ENCODE measurements at places on chromosomes 5 and 9. TPM values are rescaled to one million over a fixed set of nuclear protein-coding genes. Genes with fewer than 3 reads are reported as not detected.

PCDHB10 gene
- 1.7 TPM for total RNA-seq

BARHL1 gene
- not detected for total RNA-seq

SOHLH1 gene
- total RNA-seq = not detected

PCDHGC3 gene
- 29.4 TPM for total RNA-seq

SLC36A1 gene
- total RNA-seq = 13.7 TPM

C7 gene
- total RNA-seq = 1.4 TPM

NMUR2 gene
- 0.16 TPM for total RNA-seq

SLC36A2 gene
- total RNA-seq = not detected

EQTN gene
- 1.4 TPM for total RNA-seq

- peaks cover 9% of the 10 kb centered on the region for H3K4me1 ChIP-seq
- H3K36me3 ChIP-seq = 0 out of 2 replicates have a peak, but pooled peaks cover under 1% of the 10 kb centered on the region
- H3K27me3 ChIP-seq = peaks cover 3% of the 10 kb centered on the region
- DNase-seq = no peak
- no peak overlapping the region for H3K4me3 ChIP-seq
- H3K27ac ChIP-seq = no peak overlapping the region
Measured at GRCh38 chr5:104050436-104050835, 487.8 kb upstream of the NUDT12 start.

- no peaks in the 10 kb centered on the region for H3K27me3 ChIP-seq
- H3K27ac ChIP-seq = peak overlapping the region; percentile 86
- H3K4me3 ChIP-seq = peak overlapping the region; percentile 26
Measured at GRCh38 chr5:19767987-19768386, 220.0 kb downstream of the CDH18 start.

DNA sequence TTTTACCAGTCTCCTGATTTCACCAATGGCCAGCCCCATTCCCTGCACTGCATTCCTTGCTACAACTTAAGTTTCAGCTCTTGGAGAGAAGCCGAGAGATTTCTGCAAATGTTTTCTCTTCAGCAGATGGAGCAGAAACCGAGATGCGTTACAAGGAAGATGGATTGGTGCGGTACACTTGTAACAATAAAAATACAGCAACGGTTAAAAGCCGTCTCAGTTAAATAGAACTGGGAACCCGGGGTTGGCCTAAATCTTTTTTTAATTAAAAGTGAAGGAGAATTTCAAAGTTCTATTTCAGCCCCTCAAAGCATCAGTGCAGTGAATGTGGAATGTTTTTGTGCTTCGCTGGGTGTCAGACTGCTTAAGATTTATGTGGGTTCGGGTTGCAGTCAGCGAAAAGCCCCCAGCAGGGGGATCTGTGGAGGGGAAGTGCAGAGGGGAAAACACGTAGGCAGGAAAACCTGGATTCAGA is 19.8 kb downstream of the BRINP1 start:
- no peaks in the 10 kb centered on the region for H3K27me3 ChIP-seq
- no peaks in the 10 kb centered on the region for H3K36me3 ChIP-seq
- peak overlapping the region; percentile 35 for H3K4me3 ChIP-seq
- H3K27ac ChIP-seq = 0 out of 2 replicates have a peak overlapping the region, but pooled peaks have one; percentile 6
- peak; percentile 61 for DNase-seq
- H3K4me1 ChIP-seq = peaks cover 67% of the 10 kb centered on the region

GRCh38 chr9:115088860-115089259 is 29.1 kb downstream of the TNC start:
- no peak overlapping the region for H3K4me3 ChIP-seq
- H3K27me3 ChIP-seq = peaks cover 14% of the 10 kb centered on the region
- H3K36me3 ChIP-seq = no peaks in the 10 kb centered on the region
- H3K27ac ChIP-seq = no peak overlapping the region
- DNase-seq = no peak

- DNase-seq = no peak
- H3K4me3 ChIP-seq = no peak overlapping the region
- no peaks in the 10 kb centered on the region for H3K27me3 ChIP-seq
- H3K36me3 ChIP-seq = no peaks in the 10 kb centered on the region
Measured at GRCh38 chr5:36228505-36228904, 13.2 kb downstream of the NADK2 start.

- H3K27ac ChIP-seq = no peak overlapping the region
- no peak for DNase-seq
- no peak overlapping the region for H3K4me3 ChIP-seq
- no peaks in the 10 kb centered on the region for H3K27me3 ChIP-seq
- peaks cover 2% of the 10 kb centered on the region for H3K36me3 ChIP-seq
Measured at GRCh38 chr9:108755979-108756378, 99.8 kb downstream of the ACTL7B start.

- H3K4me1 ChIP-seq = no peaks in the 10 kb centered on the region
- DNase-seq = no peak
- no peak overlapping the region for H3K27ac ChIP-seq
- H3K27me3 ChIP-seq = no peaks in the 10 kb centered on the region
- H3K4me3 ChIP-seq = no peak overlapping the region
Measured at GRCh38 chr9:134843740-134844139, 36.9 kb upstream of the FCN2 start.

GRCh38 chr5:69468631-69469030 is 24.0 kb upstream of the OCLN start:
- no peaks in the 10 kb centered on the region for H3K27me3 ChIP-seq
- H3K4me1 ChIP-seq = no peaks in the 10 kb centered on the region
- no peak overlapping the region for H3K27ac ChIP-seq
- H3K4me3 ChIP-seq = no peak overlapping the region
- no peak for DNase-seq

DNA sequence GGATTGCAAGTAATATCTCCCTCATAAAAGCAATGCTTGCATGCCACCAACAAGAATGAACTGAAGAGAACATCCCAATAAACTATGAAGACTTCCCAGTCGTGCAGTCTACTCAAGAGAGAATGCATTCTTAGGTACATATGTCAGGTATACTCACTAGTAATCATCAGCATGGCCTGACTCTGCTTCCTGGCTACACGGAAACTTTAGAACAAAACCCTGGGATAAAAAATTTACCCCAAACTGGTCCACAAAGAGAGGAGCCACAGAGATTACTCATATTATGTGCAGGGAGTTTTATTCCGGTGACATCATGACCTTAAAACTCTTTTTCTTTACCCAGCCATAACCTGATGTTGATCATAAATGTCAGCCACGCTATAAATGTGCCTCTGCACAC is 57.5 kb upstream of the PAPPA start:
- DNase-seq = no peak
- no peak overlapping the region for H3K4me3 ChIP-seq
- H3K4me1 ChIP-seq = peaks cover 17% of the 10 kb centered on the region

DNA sequence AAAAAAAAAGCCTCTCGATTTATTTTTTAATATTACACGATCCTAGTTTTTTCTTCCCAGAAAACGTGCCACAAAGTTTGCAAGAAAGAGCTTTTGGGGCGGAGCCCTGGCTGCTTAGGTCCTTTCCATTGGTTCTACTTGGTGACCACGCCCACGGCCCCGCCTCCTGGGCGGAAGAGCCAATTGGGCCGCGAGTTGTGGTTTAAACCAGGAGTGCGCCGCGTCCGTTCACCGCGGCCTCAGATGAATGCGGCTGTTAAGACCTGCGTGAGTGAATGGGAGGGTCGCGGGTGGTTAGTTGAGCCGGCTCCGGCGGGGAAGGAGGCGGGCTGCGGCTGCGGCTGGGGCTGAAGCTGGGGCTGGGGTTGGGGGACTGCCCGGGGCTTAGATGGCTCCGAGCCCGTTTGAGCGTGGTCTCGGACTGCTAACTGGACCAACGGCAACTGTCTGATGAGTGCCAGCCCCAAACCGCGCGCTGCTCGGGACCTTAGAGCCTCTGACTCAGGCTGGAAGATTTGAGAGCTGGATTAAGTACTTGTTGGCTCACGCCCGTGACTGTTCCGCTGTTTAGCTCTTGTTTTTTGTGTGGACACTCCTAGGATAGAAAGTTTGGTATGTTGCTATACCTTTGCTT is at the start of gene PTTG1:
TSS of gene PTTG1 (plus strand) at position 231 of the 634 bp plus-strand sequence. CDS start 458 bp downstream, outside the sequence.
- peaks cover 42% of the 10 kb centered on the region for H3K36me3 ChIP-seq
- H3K27me3 ChIP-seq = no peaks in the 10 kb centered on the region

- DNase-seq = no peak
- H3K4me3 ChIP-seq = no peak overlapping the region
- H3K27ac ChIP-seq = no peak overlapping the region
- no peaks in the 10 kb centered on the region for H3K27me3 ChIP-seq
- H3K36me3 ChIP-seq = no peaks in the 10 kb centered on the region
- peaks cover 11% of the 10 kb centered on the region for H3K4me1 ChIP-seq
Measured at GRCh38 chr9:109349421-109349846, 28.6 kb upstream of the EPB41L4B start.

- H3K4me3 ChIP-seq = no peak overlapping the region
- no peak overlapping the region for H3K27ac ChIP-seq
Measured at GRCh38 chr5:160382346-160382745, 11.9 kb upstream of the C1QTNF2 start.

- no peak for DNase-seq
- H3K4me3 ChIP-seq = no peak overlapping the region
- H3K4me1 ChIP-seq = 0 out of 2 replicates have a peak, but pooled peaks cover 3% of the 10 kb centered on the region
Measured at GRCh38 chr5:76947082-76947503, 5.8 kb upstream of the CRHBP start.

DNA sequence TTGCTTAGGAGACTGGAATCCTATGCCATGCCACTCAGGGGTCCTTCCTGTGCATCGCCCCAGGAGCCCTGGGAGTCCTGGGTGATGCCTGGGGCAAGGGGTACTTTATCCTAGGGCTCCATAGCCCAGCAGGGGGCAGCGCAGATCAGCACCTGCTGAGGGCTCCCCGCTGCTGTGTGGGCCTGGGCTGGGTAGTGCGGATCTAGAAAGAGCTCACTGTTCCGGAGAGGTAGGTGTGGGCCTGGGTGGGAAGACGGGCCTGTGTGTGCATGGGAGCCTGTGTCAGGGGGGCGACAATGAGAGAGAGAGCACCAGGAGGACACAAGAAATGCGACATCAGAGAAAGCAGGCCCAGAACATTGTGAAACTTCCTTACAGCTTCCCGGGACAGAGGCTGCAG is 11.4 kb upstream of the DAB2IP start:
- H3K36me3 ChIP-seq = no peaks in the 10 kb centered on the region
- no peaks in the 10 kb centered on the region for H3K27me3 ChIP-seq
- DNase-seq = peak; percentile 76
- H3K4me3 ChIP-seq = no peak overlapping the region
- 0 out of 2 replicates have a peak overlapping the region, but pooled peaks have one; percentile 23 for H3K27ac ChIP-seq
- peaks cover 40% of the 10 kb centered on the region for H3K4me1 ChIP-seq

- no peaks in the 10 kb centered on the region for H3K27me3 ChIP-seq
- H3K4me3 ChIP-seq = no peak overlapping the region
- H3K4me1 ChIP-seq = peaks cover 7% of the 10 kb centered on the region
- H3K27ac ChIP-seq = no peak overlapping the region
- no peak for DNase-seq
- no peaks in the 10 kb centered on the region for H3K36me3 ChIP-seq
Measured at GRCh38 chr9:109399258-109399767, 78.5 kb upstream of the EPB41L4B start.

DNA sequence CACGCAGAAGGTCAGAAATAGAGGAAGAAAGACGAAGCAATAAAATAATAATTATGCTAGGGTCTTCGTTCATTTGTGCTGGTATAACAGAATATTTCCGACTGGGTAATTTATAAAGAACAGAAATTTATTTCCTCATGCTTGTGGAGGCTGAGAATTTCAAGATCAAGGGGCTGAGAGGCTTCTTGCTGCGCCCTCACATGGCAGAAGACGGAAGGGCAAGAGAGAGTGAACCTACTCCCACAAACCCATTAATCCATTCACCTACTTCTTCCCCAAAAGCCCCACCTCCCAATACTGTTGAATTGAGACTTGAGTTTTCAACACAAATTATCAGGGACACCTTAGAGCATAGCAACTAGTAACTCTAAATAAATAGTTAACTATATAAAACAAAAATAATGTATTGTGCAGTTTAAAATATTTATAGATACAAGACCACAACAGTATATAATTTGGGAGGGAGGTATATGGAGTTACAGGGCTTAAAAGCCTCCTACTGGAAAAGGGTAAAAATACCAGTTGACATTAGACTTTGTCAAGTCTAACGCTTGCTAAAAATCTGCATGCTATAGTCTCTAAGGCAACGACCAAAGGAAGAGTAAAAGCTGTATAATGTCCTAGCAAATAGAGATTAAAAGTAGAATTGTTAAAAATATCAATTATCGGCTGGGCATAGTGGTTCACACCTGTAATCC is 40.3 kb upstream of the NAA35 start:
- H3K36me3 ChIP-seq = no peaks in the 10 kb centered on the region
- no peak overlapping the region for H3K4me3 ChIP-seq
- no peak overlapping the region for H3K27ac ChIP-seq
- no peaks in the 10 kb centered on the region for H3K27me3 ChIP-seq
- no peaks in the 10 kb centered on the region for H3K4me1 ChIP-seq
- peak; percentile 75 for DNase-seq

- H3K4me3 ChIP-seq = peak within 1 kb of the TSS; percentile 88
- peaks cover 33% of the 10 kb centered on the region for H3K27me3 ChIP-seq
- peaks cover 46% of the 10 kb centered on the region for H3K4me1 ChIP-seq
- H3K27ac ChIP-seq = peak within 1 kb of the TSS; percentile 90
- DNase-seq = peak; percentile 38
- peaks cover 2% of the 10 kb centered on the region for H3K36me3 ChIP-seq
Measured at GRCh38 chr9:113876151-113876992, at the start of gene ZNF618. ZNF618 (plus strand) TSS chr9:113876309; CDS start chr9:113876381, 72 bp downstream.
